ENCODE measurements at places on chromosomes 1 and 21.

DNA sequence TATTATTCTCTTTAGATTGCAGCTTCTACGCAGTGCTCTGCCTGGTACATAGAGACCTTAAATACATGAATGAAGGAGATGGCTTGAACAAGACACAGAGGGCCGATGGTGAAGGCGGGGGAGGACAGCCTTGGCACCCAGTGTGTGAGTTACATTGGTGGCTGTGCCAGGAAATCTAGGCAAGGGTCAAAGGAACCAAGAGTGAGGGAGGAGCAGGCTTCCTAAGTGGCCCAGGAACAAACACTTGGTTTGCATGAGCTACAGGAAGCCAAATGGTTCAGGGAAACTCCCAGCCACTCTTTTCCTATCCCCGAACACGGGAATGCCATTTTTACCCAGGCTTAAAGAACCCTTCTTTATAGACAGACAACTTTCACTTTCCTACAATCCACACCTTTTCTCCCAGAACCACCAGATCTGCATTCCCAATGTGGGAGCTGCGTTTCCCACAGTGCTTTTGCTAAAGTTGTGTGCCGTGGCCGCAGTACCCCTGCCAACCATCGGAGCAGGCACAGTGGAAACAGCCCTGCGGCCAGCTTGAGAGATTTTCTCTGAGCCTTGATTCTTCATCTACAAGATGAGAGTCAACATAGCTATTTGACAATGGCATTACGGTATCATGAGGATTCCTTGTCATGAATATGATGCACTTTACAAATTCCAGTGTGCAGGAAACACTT lies 3.5 kb upstream of the CLEC20A start:
- DNase-seq: no peak

GRCh38 chr1:207274882-207275281 lies 46.6 kb upstream of the CD55 start:
- no peak for DNase-seq

- DNase-seq: no peak
Measured at GRCh38 chr1:44035726-44036408, 4.6 kb upstream of the SLC6A9 start.

- peak; percentile 42 for DNase-seq
Measured at GRCh38 chr1:11550664-11551283, 71.8 kb downstream of the DISP3 start.

DNA sequence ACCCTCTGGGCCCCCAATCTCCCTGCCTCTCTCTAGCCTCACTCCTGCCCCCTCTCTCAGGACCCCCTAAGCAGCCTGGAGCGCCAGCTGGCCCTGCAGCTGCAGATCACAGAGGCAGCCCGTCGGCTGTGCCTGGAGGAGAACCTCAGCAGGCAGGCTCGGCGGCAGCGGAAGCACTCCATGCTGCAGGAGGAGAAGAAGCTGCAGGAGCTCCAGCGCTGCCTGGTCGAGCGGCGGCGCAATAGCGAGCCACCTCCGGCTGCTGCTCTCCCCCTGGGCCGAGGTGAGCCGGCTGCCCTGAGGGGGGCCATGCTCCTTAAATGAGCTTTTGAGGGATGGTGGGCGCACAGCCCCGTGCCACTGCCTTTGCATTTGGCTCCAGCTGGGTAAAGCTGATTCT lies 6.2 kb downstream of the INAVA start:
- no peak for DNase-seq

- DNase-seq: no peak
Measured at GRCh38 chr1:7666249-7666648, 104.8 kb upstream of the VAMP3 start.

DNA sequence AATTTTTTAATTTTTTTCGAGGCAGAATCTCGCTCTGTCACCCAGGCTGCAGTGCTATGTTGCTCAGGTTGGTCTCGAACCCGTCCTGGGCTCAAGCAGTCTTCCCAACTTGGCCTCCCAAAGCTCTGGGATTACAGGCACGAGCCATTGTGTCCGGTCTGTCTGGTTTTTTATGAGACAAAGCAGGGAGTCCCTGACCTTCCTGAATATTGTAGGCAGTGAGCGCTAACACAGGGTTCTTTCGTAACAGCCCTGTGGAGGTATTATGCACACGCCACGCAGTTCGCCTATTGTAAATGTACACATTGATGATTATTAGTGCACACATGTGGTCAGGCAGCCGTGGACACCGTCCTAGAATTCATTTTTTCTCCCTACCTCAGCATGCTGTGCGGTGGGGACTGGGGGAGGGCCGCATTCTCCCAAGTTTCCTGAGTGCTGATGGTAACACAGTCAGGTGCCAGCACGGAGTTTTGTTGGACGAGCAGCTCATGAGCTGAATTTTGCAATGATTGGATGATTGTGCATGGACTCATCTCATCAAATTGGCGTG lies 19.6 kb downstream of the SPSB1 start:
- no peak for DNase-seq

DNA sequence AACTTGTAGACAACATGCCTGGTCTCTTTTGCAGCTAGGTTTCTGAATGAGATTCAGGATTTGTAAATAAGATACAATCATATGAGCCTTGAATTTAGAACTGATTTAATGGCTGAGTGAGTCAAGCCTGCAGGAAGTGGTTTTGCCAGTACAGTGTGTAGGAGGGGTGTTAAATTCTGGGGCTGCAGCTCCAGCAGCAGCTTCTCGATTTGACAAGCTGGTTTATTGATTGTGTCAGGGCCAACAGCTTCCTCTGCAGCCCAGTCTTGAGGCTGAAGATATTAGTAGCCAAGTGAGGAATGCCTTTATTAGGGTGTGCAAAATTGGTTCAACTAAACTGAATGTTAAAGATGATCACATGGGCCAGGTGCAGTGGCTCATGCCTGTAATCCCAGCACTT lies 11.5 kb upstream of the PLA2G5 start:
- DNase-seq: peak; percentile 56

GRCh38 chr1:47449822-47450552 lies 12.1 kb downstream of the FOXD2 start:
- no peak for DNase-seq

DNA sequence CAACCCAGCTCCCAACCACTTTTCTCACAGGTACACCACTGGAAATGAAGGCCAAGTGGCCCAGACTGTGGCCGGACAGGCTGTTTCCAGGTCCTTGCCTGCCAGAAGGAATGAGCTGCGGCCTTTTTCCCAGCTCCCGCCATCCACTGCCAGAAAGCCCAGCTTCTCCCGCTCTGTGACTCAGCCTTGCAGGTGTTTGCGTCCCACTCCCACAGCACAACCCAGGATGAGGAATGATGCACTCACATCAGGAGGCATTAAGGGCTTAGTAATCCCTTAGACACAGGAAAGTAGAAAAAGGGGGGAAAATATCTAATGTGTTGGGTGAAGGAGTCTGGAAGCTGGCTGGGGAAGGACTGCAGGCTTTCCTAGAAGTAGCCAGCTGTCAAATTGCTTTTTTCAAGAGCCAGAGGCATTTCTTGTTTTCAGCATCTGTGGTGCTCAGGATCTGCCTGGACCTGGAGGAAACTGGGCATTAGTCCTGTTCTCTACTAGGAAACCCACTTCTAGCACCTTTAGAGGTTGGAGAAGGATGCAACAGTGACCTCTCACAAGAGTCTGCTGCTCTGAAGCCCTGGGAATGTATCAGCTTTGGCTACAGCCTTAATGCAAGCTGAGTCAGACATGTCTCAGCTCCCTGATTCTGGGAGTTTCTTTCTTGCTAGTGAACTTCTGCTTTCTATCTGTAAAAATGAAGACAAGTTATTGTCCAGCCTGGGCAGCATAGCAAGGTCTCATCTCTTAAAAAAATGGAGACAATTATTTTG lies 13.2 kb upstream of the MAP1LC3C start:
- DNase-seq: no peak

GRCh38 chr1:41618871-41619270 lies 134.4 kb upstream of the EDN2 start:
- no peak for DNase-seq

DNA sequence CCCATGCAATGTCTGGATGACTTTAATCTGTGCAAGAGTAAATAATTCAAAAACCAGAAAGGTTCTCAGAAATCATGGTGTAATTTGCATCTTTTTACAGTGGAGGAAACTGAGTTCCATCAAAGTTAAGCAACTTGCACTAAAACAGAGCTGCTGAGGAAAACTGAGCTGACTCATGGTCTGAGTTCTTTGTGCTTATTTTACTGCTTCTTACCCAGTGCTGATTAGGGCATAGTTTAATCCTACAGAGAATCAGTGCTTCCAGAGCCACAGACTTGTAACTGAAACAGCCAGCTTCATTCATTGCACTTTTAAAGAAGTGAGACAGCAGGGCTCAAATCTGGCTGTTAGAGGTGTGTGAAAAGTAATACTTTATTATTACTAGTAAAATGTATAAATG lies 10.9 kb upstream of the RWDD3 start:
- DNase-seq: no peak

- DNase-seq: peak; percentile 19
Measured at GRCh38 chr21:36542312-36543101, 62.6 kb upstream of the CLDN14 start.

DNA sequence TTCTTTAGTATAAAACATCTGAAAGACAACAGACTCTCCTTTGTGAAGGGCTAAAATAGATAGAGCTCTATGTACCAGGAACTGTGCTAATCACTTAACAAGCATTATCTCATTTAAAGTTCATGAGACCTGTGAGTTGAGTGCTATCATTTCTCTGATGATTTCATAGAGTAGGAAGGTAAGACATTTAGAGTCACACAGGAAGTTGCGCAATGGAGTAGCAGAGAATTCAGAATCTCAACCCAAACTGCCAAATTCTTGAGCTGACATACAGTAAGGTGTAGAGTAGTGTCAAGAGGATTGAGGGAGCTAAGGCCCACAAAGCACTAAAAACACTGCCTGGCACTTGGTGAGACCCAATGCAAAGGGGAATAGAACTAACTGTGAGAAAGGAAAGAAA lies 384.3 kb downstream of the NTNG1 start:
- DNase-seq: no peak

GRCh38 chr1:11188381-11188780 lies 774 bp upstream of the ANGPTL7 start:
- no peak for DNase-seq

DNA sequence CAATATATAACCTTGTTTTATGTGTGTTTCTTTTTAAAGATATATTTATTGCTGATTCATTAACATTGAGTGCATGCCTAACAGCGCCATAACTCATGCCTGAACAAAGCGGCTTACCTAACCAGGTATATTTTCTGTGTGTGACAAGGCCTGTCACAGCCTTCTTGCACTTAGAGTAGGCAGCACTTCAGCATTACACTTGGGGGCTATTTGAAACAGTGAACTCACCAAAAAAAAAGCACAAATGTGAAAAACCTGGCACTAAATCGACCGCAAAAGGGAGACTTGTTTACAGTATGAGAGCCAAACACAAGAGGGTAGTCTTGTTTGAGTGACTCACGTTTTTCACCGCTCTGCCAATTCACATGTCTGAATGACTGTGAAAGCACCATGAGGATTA lies 111.7 kb downstream of the DISP1 start:
- no peak for DNase-seq

DNA sequence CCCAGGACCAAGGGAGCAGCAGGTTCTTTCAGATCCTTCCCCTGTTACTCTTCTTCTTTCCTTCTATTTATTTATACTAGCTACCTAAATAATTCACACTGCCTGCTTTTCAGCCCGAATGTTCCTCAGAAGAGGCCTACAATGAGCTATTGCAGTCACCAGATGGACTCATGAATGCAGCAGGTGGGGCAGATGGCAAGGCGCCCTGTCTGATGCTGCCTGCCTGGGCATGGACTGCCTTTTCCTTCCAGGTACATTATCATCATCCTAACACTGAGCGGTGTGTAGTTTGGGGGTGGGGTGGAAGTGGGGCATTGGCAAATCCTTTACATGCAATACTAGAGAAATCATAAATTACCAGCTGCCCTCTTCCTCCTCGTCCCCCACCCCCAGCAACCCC lies 17.6 kb downstream of the ESRRG start:
- no peak for DNase-seq

DNA sequence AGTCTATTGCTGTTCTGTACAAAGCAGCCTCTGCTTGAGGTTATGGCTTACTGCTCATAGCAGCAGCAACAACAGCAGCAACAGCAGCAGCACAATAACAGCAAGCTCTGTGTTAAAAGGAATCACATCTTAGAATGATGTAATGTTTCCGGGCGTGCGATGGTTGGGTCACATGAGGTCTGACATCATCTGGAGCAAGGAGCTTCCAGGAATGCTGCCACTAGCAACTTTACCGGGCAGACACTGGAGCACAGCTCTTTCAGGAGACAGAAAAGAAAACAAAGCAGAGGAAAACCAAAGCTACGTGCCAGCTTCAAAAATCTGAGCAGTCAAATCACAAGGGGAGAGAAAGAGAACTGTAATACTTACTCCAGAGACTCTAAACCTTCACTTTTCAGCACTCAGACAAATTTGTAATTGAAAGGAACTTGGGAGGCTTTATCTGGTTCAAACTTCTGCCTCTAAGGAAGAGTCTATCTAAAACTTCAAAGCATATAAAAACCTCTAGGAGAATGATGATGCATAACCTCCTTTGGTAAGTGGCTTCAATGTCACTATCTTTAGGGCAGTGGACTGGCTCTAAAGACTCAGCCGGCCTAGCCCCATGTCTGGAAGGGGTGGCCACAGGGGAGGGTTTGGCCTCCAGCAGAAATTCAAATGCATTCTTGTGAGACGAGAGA lies 28.3 kb upstream of the RAB3GAP2 start:
- DNase-seq: no peak

- DNase-seq: peak; percentile 63
Measured at GRCh38 chr21:43345746-43346409, 81.1 kb downstream of the SIK1 start.

DNA sequence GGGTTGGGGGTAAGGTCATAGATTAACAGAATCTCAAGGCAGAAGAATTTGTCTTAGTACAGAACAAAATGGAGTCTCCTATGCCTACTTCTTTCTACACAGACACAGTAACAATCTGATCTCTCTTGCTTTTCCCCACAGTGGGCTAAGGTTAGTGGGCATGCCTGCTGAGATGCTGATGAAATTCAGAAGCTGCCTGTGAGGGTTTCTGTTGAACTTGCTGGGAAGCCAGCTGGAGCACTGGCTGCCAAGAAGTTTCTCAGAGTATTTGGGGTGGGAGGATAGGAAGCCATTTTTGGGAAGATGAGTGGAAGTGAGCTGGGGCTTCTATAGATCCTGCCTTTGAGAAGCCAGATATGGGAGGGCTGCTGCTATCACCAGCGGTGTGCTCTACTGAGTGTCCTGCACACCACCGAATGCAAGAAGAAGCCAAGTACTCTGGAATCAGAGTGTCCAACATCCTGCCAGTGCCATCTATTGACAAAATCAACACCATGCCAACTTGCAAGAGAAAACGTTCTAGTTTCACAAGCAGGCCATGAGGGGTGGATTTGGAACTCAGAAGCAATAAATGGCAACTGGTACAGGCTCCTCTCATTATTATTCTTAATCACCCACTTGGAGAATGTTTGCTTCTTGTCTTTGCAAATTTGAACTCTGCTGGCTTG lies 102.7 kb downstream of the PTPRU start:
- DNase-seq: no peak

- no peak for DNase-seq
Measured at GRCh38 chr1:246497331-246497915, 9.7 kb downstream of the SMYD3 start.

DNA sequence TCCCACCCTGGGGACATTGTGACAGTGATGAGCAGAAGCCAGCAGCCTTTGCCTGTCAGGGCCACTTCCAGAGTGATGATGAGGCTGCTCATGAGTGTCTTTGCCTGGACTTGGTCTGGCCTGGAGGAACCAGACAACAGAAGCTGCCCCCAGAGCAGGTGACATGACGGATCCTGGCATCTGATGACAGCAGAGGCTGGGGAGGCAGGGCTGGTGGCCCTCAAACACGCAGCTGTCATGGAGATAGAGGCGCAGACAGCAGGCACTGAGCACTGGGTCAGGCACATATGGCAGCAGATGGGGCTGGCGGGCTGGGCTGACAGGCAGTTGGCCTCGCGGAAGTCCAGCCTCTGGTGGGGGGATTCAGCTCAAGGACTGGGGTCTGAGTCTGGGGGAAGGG lies 66.4 kb upstream of the STUM start:
- DNase-seq: no peak
